Uterus (tissue), 4 donors: ENCODE measurements at places on chromosomes 12 and 14.
A peak's percentile ranks its signal among the peaks of the same experiment; 100 is the strongest.

DNA sequence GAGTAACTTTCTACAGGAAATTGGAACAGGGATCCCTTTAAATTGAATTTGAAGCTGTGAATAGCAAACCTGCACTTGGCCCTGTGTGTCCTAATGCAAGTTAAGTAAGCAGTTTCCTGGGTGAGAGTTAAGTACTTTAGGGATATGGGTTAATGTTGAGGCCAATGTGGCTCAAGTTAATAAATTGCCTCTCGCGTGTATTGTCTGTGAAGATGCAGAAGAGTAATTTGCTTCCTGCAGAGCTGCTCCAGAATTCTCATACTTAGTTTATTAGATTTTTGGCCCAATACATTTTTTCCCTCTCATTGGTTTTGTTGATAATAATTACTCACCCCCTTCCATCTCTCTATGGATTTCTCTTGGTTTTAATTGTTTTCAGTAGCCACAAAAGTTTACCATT lies 86.5 kb downstream of the SLC25A47 start:
- H3K4me1 ChIP-seq, result no peaks in the 10 kb centered on the region
- no peak overlapping the region for H3K27ac ChIP-seq
- H3K36me3 ChIP-seq, result no peaks in the 10 kb centered on the region
- H3K27me3 ChIP-seq, result no peaks in the 10 kb centered on the region

DNA sequence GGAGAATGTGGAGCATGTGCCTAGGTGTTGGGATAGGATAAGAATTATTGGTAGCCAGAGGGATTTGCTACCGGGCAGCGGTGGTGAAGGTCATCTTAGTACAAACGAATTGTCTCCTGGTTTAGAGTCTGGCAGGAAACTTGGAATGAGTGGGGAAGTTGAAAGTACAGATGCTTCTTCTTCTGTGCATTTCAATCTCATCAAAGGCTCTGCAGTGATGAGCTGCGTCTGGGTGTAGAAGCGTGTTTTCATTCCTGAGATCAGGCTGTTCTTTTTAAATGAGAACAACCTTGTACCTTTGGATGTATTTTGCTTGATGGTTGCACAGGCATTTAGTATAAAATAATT lies 2.1 kb downstream of the WNK1 start:
- no peaks in the 10 kb centered on the region for H3K27me3 ChIP-seq
- peak overlapping the region; percentile 72 for H3K4me3 ChIP-seq
- no peaks in the 10 kb centered on the region for H3K36me3 ChIP-seq
- peak overlapping the region; percentile 99 for H3K27ac ChIP-seq
- H3K4me1 ChIP-seq, result no peaks in the 10 kb centered on the region
- DNase-seq, result no peak

DNA sequence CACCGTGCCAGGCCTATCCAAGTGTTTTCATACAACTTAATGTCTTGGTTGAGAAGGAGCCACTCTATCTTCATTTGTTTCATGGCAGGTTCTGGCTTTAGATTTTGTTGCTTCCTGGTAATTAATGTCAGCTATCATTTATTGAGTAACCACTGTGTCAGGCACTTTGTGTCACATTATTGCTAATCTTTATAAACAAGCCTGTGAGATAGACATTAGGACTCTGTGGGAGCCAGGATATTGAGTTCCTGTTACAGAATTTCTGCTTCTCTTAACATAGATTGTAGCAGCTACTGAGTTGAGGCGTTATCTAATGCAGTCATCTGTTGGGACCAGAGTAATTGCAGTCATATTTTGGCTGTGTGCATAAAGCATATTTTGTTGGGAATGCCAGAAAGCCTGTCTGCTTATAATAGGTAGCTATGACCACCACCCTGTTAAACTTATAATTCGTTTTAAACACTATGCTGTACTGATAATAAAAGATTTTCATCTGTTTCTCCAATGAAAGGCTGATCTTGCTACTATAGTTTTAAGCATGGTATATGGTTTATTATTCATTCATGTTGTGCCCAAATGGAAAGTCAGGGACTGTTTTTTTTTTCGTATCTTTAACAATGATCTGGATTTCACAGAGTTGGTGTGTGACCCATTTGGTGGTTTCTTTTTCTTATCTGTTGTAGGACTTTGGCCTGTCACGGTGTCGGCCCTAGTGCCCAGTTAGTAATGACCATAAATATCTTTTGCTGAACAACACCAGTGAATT lies 432.6 kb downstream of the PCNX1 start:
- H3K27me3 ChIP-seq, result no peaks in the 10 kb centered on the region
- H3K36me3 ChIP-seq, result no peaks in the 10 kb centered on the region
- no peak overlapping the region for H3K27ac ChIP-seq
- no peak overlapping the region for H3K4me3 ChIP-seq
- no peak for DNase-seq

DNA sequence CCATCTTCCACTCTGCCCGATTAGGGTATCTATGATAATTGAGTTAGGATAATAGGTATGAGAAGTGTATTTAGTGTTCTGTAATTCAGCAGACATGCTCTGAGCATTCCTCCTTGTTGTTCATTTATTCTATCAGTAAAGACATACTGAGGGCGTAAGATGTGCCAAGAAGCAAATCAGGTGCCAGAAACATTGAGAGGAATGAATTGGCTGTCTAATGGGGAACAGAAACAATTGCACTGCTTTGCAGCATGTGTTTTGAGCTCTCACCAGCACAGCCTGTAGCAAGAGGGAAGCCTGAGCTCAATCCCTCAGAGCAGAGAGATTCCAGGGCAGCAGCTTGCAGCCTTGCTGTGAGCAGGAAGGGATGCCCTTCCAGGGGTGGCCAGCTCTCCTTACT lies 589.3 kb downstream of the BCL11B start:
- DNase-seq, result no peak
- no peak overlapping the region for H3K4me3 ChIP-seq
- no peak overlapping the region for H3K27ac ChIP-seq
- H3K27me3 ChIP-seq, result no peaks in the 10 kb centered on the region
- H3K4me1 ChIP-seq, result no peaks in the 10 kb centered on the region

DNA sequence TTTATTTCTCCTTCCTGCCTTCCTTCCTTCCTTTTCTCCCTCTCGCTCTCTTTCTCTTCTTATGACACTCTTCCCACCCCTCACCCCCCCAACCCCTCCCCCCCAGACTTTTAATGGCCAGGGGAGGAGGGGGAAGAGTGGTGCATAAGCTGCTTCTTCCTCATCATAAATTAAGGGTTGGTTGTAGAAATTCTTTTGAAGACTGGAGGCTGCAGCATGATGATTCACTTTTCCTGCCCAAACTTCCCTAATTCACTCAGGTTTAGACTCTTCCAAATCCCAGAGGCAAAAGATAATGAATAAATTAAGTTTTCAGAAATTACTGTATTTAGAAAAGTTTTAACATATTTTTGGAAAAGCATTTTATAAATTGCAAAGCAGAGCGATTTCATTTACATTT lies 58.2 kb downstream of the GRIP1 start:
- H3K4me1 ChIP-seq, result no peaks in the 10 kb centered on the region
- no peaks in the 10 kb centered on the region for H3K27me3 ChIP-seq
- H3K4me3 ChIP-seq, result no peak overlapping the region
- H3K36me3 ChIP-seq, result no peaks in the 10 kb centered on the region
- no peak overlapping the region for H3K27ac ChIP-seq

- H3K36me3 ChIP-seq, result no peaks in the 10 kb centered on the region
- no peak overlapping the region for H3K27ac ChIP-seq
- no peak for DNase-seq
- H3K4me3 ChIP-seq, result no peak overlapping the region
- no peaks in the 10 kb centered on the region for H3K27me3 ChIP-seq
These were observed 67.7 kb downstream of the BCL2L14 start for GRCh38 chr12:12138203-12139154.

DNA sequence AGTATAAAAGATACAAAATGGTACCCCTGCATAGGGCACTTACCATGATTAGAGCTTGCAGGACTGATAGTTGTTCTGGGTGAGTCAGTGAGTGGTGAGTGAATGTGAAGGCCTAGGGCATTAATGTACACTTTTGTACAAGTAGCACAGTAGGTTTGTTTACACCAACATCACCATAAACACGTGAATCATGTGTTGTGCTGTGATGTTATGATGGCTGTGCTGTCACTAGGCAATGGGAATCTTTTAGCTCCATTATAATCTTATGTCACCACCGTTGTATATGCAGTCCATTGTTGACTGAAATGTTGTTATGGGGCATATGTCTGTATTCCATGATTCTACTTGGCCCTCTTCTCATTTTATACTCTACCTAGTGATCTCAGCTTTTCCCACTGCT lies 11.8 kb downstream of the NUBPL start:
- H3K4me3 ChIP-seq, result no peak overlapping the region
- H3K27me3 ChIP-seq, result no peaks in the 10 kb centered on the region
- no peak for DNase-seq
- no peaks in the 10 kb centered on the region for H3K36me3 ChIP-seq

- no peaks in the 10 kb centered on the region for H3K27me3 ChIP-seq
- no peak overlapping the region for H3K27ac ChIP-seq
- H3K36me3 ChIP-seq, result no peaks in the 10 kb centered on the region
- no peaks in the 10 kb centered on the region for H3K4me1 ChIP-seq
These were observed 851.6 kb downstream of the NRXN3 start for GRCh38 chr14:79021766-79022165.

DNA sequence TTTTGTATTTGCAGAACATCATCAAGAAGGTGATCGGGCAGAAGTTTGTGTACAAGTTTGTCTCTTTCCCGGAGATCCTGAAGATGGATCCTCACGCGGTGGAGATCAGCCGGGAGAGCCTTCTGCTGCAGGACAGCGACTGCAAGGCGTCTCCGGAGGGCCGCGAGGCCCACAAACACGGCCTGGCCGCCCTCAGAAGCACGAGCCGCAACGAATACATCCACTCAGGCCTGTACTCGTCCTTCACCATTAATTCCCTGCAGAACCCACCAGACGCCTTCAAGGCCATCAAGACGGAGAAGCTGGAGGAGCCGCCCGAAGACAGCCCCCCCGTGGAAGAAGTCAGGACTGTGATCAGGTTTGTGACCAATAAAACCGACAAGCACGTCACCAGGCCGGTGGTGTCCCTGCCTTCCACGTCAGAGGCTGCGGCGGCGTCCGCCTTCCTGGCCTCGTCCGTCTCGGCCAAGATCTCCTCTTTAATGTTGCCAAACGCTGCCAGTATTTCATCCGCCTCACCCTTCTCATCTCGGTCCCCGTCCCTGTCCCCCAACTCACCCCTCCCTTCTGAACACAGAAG lies 52.8 kb downstream of the ELK3 start:
- H3K36me3 ChIP-seq, result no peaks in the 10 kb centered on the region
- no peaks in the 10 kb centered on the region for H3K4me1 ChIP-seq
- H3K4me3 ChIP-seq, result no peak overlapping the region
- H3K27me3 ChIP-seq, result no peaks in the 10 kb centered on the region
- DNase-seq, result peak; percentile 23
- no peak overlapping the region for H3K27ac ChIP-seq

DNA sequence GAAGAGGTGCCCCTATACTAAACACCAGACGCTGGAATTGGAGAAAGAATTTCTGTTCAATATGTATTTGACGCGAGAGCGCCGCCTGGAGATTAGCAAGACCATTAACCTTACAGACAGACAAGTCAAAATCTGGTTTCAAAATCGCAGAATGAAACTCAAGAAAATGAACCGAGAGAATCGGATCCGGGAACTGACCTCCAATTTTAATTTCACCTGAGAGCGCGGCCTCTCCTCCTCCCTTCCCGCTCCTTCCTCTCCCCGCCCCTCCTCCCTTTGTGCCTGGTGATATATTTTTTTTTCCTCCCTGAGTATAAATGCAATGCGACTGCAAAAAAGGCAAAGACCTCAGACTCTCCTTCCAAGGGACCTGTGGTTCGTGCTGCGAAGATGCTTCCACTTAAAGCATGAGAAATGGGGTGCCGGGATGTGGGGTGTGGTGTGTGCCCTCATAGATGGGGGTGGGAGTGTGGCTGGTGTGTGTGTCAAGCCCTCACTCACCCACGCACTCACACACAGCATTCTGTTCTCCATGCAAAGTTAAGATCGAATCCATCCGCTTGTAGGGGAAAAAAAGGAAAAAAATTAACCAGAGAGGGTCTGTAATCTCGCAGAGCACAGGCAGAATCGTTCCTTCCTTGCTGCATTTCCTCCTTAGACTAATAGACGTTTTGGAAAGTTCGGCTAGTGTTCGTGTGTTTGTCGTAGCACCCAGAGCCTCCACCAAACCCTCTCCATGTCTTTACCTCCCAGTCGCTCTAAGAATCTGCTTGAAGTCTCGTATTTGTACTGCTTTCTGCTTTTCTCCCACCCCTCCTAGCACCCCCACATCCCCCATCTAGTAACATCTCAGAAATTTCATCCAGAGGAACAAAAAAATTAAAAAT lies 4.5 kb downstream of the HOXC10 start:
- H3K27me3 ChIP-seq, result peaks cover 96% of the 10 kb centered on the region
- H3K27ac ChIP-seq, result no peak overlapping the region
- no peak overlapping the region for H3K4me3 ChIP-seq
- peaks cover 21% of the 10 kb centered on the region for H3K4me1 ChIP-seq
- DNase-seq, result no peak

DNA sequence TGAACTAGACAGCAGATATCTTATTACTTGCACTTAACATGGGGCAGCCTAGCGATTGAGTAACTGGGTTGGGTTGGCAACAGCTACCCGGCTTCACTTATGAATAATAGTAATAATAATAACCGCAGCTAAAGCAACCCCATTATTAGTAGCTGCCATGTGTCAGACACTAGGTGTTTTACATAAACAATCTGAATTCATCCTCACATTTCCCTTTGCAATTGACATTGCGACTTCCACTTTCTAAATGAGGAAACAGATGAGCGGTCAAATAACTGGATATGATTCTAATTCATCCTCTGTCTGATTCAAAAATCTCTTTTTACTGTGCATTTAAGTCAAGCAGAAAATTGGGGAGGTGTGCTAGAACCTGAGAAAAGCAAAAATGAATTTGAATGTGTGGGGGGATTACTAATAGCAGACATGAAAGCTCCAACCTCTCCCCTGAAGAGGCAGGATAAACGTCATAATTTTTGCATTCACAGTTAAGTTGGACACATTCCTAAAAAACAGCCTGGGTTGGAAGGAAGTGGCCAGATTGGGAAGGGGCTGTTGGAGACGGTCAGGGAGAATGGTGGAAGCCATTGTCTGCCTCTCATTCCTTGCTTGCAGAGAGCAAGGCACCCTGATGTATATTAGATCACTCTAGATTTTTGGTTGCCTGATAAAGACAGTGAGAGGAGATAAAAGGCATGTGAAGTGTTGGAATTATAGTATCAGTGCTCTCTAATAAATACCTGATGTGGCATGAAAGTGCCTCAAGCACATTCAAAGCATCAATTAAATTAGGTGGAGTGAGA lies 13.1 kb downstream of the EMP1 start:
- no peaks in the 10 kb centered on the region for H3K27me3 ChIP-seq
- peaks cover 7% of the 10 kb centered on the region for H3K4me1 ChIP-seq
- no peak overlapping the region for H3K4me3 ChIP-seq

DNA sequence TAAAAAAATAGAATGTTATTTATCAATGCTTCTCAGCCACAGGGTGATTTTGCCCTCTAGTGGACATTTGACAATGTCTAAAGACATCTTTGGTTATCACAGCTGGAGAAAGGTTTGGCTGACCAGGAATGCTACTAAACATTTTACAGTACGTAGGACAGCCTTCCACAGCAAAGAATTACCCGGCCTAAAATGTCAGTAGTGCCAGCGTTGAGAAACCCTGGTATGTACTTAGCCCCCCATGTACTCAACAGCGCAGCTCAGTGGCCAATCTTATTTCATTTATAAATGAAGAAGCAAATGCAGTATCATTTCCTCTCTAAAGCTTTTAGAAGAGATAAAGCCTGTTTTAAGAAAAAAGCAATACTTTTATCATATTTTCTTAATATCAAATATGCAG lies 5.8 kb downstream of the MARK3 start:
- H3K27ac ChIP-seq, result no peak overlapping the region
- no peaks in the 10 kb centered on the region for H3K36me3 ChIP-seq
- H3K4me3 ChIP-seq, result no peak overlapping the region
- H3K4me1 ChIP-seq, result peaks cover 6% of the 10 kb centered on the region
- no peaks in the 10 kb centered on the region for H3K27me3 ChIP-seq
